ENCODE measurements at places on chromosomes 12 and 14. TPM values are rescaled to one million over a fixed set of nuclear protein-coding genes. Genes with fewer than 3 reads are reported as not detected.

Gene WASHC3
- total RNA-seq = 51.0 TPM

Gene RTL1
- not detected for total RNA-seq

DNA sequence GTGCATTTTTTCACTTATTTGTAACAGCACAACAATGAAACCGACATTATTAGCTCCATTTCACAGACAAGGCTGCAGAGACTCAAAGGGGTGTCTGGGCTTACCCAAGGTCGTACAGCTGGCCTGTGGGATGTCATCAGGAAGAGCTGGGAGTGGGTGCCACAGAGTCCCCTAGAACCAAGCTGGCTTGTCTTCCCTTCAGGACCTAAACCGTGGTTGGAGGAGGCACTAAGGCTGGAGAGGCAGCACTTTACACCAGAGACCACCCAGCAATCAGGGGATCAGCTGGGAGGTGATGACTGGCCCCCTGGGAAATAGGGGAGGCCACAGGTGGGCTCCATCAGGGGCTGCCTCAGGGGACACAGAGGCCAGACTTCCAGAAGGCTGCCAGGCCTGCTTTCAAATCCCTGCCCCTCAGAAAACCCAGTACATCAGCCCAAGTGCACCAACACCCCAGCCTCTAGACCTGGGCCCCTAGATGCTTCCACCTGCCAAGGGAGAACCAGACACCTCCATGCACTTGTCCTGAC lies 28.3 kb downstream of the DIO3 start:
- DNase-seq = no peak

Gene P2RX7
- total RNA-seq = not detected

GRCh38 chr12:71972441-71973074 lies 33.9 kb downstream of the TPH2 start:
- DNase-seq = no peak

- DNase-seq = no peak
Measured at GRCh38 chr14:92481386-92481785, 32.2 kb upstream of the RIN3 start.
